ENCODE measurements at places on chromosomes 16 and 17.
A peak's percentile ranks its signal among the peaks of the same experiment; 100 is the strongest.

- DNase-seq = no peak
Observed at GRCh38 chr17:50660042-50660886, 25.6 kb downstream of the ABCC3 start.

GRCh38 chr16:1794221-1794871 lies 841 bp upstream of the IGFALS start:
- no peak for DNase-seq

- DNase-seq = peak; percentile 50
Observed at GRCh38 chr16:2919511-2920255, 8.0 kb downstream of the FLYWCH1 start.

- no peak for DNase-seq
Observed at GRCh38 chr16:87822108-87822970, 47.0 kb downstream of the SLC7A5 start.

DNA sequence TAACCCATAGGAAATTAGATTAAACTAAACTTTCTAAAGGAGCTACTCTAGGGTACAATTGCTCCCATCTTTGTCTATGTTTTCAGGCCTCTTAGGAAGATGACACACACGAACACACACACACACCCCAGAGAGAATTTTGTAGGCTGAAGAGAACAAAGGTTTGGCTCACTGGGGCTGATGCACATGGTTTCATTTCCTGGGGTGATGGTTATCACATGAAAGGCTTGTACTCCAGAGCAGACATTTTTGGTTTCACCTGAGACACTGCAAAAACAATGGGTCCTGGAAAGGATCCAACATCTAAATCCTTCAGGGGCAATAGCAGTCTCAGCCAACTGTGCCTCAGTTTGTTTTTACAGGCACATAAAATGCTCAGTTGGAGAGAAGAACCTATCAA lies 62.8 kb downstream of the GRB7 start:
- DNase-seq = no peak

- DNase-seq = no peak
Observed at GRCh38 chr17:3959295-3959899, 4.8 kb downstream of the ATP2A3 start.

DNA sequence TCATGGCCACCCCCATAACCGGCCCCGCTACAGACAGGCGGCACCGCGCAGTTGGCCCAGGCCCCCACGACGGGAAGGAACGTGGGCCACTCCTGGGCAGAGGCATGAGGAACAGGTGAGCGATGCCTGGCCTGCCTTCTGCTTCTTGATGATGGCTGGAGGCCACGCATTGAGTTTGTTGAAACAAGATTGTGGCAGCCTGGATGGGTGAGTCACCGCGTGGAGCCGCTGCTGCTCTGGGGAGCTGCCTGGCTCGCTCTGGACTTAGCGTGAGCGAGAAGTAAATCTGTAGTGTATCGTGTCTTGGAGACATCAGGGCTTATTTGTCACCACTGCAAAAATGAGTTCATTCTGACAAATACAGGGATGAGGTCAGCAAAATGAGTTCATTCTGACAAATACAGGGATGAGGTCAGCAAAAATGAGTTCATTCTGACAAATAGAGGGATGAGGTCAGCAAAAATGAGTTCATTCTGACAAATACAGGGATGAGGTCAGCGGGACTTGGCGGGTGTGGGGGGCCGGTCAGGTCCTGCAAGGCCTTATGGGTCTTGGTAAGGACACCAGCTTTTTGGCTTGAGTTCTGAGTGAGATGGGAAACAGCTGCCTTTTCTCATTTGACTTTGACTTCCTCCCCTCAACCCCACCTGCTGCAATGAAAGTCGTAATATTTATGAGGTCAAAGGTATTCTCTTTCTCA lies 93.0 kb downstream of the SEC14L1 start:
- no peak for DNase-seq

DNA sequence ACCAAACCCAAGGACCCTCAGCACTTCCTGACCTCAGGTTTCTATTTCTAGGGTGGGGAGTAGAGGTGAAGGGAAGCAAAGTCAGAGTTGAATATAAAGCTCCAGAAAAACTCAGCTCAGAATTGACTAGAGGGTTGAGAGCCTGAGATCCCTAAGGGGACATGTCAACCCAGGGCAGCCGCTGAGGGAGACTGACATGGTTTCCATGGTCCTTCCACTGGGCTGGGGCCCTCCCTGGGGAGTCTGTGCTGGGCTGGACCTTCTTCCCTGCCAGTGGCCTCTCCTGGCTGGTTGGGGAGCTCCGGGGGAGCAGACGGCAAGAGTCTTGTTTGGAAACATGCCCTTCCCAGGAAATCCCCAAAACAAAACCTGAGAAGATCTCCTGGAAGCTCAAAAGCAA lies 121.3 kb downstream of the METRNL start:
- no peak for DNase-seq

DNA sequence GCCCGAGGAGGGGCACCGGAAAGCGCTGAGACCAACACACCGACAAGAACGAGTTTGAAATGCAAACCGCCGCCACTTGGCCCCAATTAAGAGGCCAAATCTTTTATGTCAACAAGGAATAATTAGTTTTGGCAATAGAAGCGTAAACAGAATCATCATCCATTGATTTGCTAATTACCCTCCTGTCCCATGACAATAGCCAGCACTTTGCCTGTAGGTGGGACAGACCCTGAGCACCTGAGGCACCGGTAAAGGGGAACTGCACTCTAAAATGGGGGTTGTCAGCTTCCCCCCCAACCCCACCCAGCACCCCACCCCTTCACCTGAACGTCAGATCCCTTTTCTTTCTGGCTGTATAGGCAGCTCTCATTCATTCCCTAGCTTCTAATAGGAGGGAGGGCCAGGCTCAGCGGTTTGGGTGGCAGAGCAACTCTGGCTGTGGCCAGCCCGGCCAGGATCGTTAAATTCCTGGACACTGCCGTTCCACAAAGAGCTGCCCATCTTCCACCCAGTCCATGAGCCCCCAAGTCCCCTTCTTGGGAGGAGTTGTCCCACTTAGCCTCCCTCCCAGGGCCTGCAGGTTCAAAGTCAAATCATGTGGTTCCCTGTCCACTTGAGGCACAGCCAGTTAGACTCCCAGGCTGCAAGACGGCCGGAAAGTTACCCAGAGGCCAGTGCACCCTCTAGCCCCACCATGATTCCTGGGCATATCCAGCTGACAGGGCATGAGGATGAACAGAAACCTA lies 45.8 kb downstream of the WNT3 start:
- no peak for DNase-seq

GRCh38 chr17:65564793-65565192 lies 3.3 kb upstream of the AXIN2 start:
- no peak for DNase-seq

- no peak for DNase-seq
Observed at GRCh38 chr17:4788159-4788806, 481 bp upstream of the GLTPD2 start.

- no peak for DNase-seq
Observed at GRCh38 chr17:81095383-81095762, 60.4 kb downstream of the BAIAP2 start.

DNA sequence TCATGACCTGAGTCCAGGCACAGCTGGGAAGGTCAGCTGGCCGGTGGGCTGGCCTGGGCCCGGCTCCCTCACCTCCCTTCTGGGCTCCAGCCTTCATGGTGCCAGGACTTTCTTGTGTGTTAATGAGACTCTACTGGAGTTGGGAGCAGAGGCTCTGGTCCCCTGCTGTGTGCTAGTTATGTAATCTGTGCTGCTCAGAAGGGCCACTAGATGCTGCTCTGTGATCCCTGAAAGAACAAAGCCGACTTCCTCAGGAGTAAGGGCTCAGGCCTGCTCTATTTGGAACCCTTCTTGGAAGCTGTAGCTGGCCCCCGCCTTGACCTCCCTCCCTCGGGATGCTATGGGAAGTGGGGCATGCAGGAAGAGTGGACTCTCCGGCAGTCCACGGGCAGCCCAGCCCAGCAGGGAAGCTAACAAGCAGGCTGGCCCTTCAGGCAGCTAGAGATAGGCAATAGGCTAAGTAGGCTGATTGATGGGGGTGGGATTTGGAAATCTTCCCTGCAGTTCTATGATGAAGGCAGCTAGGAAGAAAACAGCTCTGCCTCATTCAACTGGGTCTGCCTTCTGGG lies 3.3 kb upstream of the CDK5R1 start:
- peak; percentile 70 for DNase-seq

DNA sequence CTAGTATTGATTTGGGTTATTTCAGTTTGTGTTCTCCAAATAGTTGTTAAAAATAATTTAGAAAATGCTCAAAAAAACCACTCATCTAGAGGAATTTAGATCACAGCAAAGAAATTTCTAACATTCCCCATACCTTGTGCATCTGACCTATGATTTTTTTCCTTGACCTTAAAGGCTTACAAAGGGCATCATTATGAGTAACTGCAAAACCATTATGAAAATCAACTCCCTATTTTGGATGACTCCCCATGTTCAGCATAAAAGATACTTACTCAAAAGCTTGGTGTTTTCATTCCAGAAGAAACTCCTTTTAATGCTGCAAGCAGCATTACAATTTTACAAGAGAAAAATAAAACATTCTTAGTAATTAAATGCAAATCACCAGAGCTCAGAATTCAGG lies 83.2 kb downstream of the GRIN2A start:
- peak; percentile 34 for DNase-seq

DNA sequence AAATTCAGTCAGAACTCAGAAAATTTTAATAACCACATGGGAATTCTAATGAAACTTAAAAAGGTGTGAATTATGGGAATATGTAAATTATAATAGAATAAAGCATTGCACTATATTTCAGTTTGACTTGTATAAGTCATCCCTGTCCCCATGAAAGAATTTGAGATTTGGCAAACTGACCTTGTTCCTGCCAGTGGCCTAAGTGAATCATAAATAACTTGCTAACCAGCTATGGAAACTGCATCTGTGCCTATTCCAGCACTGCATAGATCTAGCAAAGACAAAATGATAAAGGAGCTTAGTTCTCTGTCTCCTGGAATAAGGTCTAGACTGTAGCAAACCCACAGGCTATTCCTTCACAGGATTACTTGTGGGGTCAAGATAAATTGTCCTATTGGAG lies 106.8 kb upstream of the NOG start:
- no peak for DNase-seq

- no peak for DNase-seq
Observed at GRCh38 chr17:45121055-45121454, 11.3 kb downstream of the PLCD3 start.

DNA sequence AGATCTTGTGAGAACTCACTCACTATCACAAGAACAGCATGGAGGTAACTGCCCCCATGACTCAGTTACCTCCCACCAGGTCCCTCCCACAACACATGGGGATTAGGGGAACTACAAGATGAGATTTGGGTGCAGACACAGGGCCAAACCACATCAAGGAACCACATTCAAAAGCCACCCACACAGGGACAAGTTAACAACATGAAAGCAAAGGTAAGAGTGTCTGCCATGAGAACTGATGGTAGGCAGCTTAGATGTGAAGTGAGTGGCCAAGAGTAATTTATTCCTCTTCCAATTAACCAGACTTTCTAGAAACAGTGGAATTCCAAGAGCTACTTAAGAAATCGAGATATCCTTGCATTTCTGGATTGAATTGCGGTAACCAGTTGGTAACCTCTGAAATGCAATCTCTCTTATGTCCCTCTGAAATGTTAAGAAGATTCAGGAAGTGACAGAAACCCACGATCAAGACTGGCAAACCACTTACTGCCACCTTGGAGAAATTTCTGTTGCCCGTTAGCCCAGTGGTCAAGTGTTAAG lies 167.4 kb upstream of the CACNG5 start:
- no peak for DNase-seq

DNA sequence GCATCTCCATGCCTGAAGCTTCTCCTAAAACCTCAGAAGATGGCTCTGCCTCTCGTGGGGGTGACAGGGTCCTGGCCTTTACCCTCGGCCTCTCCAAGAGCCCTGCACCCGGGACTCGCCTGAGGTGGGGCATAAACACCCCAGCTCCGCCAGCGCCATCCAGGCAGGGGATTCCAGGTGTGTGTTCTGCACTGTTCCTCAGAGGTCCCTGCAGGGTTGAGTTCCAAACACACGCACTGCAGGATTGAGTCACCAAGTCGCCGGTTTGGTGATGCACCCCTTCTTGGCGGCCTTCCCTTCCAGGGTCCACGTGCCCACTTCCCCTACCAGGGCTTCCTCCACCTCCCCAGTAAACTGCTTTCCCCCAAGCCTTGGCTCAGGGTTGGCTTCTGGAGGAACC lies 40.0 kb upstream of the RBFOX3 start:
- no peak for DNase-seq

- DNase-seq = no peak
Observed at GRCh38 chr17:50187751-50188530, 13.5 kb downstream of the COL1A1 start.

GRCh38 chr16:3468501-3468900 lies 25.0 kb downstream of the NAA60 start:
- DNase-seq = no peak

DNA sequence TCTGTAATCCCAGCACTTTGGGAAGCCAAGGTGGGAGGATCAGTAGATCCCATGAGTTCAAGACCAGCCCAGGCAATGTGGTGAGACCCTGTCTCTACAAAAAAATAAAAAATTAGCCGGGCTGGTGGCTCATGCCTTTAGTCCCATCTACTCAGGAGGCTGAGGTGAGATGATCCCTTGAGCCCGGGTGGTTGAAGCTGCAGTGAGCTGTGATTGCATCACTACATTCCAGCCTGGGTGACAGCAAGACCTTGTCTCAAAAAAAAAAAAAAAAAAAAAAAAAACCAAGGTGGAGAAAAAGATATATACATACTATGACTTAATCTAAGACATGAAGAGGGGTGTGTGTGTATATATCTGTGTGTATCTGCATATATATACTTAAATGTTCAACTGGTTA lies 26.7 kb downstream of the BBS2 start:
- DNase-seq = no peak

DNA sequence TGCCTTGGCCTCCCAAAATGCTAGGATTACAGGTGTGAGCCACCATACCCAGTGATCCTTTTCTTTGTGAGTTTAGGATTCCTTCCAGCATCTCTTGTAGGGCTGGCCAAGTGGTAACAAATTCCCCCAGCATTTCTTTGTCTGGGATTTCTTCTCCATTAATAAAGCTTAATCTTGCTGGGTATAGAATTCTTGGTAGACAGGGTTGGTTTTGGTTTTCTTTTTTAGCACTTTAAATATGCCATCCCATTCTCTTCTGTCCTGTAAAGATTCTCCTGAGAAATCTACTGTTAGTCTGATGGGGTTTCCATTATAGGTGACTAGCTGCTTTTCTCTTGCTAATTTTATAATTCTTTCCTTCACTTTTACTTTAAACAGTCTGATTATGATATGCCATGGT lies 173.0 kb upstream of the TOM1L1 start:
- no peak for DNase-seq

- DNase-seq = no peak
Observed at GRCh38 chr17:17830269-17830567, 6.6 kb downstream of the SREBF1 start.

- DNase-seq = no peak
Observed at GRCh38 chr17:76219670-76220383, 20.5 kb downstream of the RNF157 start.

DNA sequence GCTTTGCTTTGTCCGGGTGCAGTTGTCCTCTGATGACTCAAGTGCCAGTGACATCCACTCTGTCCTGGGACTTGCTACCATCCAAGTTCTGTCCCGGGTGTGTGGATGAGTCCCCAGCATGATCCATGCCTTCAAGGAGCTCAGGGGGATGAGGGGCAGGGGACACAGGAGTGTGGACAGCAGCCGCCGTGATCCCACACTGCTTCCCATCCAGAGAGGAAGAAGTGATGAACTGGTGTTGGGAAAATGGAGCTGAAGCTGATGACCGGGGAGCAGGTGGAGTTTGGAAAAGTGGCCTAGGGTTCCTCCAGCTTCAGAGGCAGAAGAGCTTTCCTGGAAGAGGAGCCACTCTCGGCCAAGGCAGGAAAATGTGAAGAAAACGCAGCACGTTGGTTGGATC lies 249.6 kb upstream of the TNRC6C start:
- DNase-seq = no peak

Data from SW 1271 (cell line).